ENCODE measurements at places on chromosomes 3 and 15.
A peak's percentile ranks its signal among the peaks of the same experiment; 100 is the strongest.

- DNase-seq = no peak
Observed at GRCh38 chr3:197540961-197541377, 14.8 kb downstream of the BDH1 start.

GRCh38 chr3:142447852-142448823, at the start of gene XRN1:
TSS of gene XRN1 (minus strand) at chr3:142448037. CDS start at chr3:142447944, 93 bp downstream.
- peak; percentile 92 for DNase-seq

DNA sequence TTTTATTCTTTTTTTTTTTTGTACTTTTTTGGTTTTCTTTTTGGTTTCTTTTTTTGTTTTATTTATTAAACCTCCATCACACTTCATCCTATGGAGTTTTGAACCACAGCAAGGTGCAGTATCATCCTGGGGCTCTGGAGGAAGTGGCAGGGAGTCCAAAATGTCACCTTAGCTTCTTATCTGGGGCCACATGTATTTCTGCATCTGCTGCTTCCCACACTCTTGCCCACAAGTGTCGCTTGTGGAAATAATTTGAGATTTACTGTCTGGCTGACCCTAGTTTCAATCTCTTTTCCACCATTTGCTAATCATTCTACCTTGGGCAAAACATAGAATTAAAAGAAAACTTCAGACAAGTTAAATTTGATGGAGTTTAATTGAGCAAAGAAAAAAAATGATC, 6.4 kb downstream of the OPA1 start:
- DNase-seq = no peak

GRCh38 chr3:194223951-194224350, 88.0 kb downstream of the HES1 start:
- DNase-seq = no peak

- no peak for DNase-seq
Observed at GRCh38 chr3:30302027-30302426, 304.4 kb upstream of the TGFBR2 start.

GRCh38 chr3:148943506-148944205, 47.7 kb upstream of the GYG1 start:
- DNase-seq = no peak

DNA sequence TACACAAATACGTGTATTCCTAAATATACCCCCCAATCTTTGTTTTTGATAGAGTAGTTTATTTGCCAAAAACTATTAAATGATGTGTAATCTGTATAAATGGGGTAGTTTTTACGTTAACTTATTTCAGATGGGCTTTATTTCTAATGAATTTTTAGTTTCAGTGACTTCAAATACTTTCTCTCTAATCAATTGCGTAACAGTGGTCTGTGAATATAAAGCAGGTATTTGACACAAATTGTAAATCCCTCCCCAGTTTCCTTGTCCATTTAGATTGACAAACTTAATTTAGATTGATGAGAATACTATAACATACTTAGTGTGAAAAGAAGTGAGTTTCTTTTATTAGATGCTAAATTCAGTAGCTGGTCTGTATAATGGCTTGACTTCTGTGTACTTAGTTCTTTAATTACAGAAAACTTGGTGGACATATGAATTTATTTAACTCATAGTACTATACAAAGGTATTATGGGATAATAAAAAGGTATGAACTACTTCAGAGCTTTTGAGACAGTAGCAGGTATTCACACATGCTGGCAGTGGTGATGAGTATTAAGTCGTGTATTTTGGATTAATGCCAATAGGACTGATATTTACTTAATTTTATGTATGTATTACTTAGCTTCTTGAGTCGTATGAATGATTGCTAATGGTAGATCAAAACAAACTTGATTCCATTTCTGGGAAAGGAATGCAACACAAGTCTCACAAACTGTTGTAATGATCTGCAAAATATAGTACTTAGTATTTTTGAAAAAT, 81.6 kb downstream of the STT3B start:
- no peak for DNase-seq

- DNase-seq = no peak
Observed at GRCh38 chr3:108300103-108300849, 3.9 kb downstream of the HHLA2 start.

GRCh38 chr3:55416331-55416821, 70.7 kb downstream of the WNT5A start:
- no peak for DNase-seq

DNA sequence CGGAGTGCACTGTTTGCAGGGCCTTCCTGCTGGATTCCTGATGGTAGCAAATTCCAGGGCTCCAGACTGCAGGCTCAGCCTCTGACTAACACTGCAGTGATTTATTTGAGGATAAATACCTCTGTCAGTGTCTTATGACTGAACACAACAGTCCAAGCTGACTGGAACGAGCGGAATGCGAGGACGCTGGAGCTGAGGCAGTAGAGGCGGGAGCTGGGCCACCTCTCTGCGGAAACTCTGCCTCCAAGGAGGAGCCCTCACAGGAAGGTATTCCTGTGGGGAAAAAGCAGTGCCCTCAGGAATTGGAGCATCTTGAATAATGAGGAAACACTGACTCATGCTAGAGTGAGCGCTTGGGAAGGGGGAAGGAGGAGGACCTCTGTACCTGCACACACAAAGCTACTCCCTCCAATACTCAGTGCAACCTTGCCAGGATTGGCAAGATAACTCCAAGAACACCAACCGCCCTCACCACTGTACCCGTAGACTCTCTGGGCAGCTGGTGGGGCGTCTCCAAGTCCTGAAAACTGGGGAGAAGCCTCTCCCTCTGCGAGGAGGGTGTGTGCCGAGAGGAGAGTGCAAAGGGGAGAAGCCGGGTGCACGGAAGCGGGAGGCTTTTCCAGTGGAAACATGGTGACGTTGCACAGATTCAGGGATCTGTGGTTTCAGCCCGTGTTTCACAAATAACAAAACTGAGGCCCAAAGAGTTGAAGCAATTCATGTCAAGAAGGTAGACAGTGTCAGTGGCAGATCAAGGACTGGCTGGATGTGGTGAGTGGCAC, 43.0 kb downstream of the VGLL4 start:
- no peak for DNase-seq

GRCh38 chr3:46866720-46867549, 3.7 kb upstream of the MYL3 start:
- peak; percentile 86 for DNase-seq

- DNase-seq = no peak
Observed at GRCh38 chr15:68442041-68442440, 10.1 kb upstream of the ITGA11 start.

- no peak for DNase-seq
Observed at GRCh38 chr3:171320750-171321558, 139.3 kb downstream of the TNIK start.

DNA sequence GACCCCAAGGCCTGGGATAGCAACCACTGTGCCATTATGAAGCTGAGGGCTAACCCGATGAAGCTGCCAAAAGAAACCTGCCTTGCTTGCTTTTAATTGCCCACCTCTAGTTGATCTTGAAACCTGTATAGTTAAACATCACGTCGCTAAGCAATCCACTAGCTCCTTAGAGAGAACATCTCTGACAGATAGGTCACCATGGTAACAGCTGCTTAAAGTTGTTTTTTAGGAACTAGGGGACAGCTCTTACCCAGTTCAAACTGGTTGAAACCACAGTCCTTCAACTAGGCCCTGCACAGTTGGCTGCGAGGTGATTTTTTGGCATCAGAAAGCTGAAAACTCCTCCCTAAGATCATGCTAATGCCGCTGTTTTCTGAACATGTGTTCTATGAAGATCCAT, 135.7 kb downstream of the EBLN2 start:
- no peak for DNase-seq

- no peak for DNase-seq
Observed at GRCh38 chr3:50352781-50353180, 2.1 kb downstream of the CYB561D2 start.

DNA sequence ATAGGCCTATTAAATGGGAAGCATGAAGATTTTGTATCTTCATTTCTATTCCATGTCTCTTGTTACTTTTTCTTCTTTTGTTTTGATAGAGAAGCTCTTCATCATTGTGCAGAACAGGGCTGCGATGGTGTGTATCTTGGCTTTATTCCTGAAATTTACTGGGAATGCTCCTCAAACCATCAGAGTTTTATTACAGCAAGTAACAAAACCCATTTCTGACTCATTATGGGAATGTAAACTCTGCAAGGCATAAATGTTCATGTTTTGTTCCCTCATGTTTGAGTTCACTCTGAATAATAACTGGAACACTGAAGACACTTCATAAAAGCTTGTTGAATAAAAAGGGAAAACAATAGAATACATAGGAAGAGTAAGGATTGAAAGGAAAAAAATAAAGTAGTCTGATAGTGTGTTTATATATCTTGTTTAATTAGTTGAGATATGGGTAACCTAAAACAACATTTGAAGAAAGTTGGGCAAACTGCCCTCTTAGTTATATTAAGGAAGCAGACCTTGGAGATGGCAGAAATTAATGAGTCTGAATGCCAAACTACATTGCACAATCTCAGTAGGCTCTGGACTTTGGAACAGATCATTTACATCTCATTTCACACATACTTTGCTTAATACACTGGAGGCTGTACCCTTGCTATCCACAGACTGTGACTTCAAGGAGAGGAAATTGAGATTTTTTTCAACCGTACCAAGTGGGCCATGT, 521.5 kb downstream of the GRM7 start:
- DNase-seq = no peak

- peak; percentile 68 for DNase-seq
Observed at GRCh38 chr15:66862940-66863335, 160.9 kb downstream of the SMAD6 start.

DNA sequence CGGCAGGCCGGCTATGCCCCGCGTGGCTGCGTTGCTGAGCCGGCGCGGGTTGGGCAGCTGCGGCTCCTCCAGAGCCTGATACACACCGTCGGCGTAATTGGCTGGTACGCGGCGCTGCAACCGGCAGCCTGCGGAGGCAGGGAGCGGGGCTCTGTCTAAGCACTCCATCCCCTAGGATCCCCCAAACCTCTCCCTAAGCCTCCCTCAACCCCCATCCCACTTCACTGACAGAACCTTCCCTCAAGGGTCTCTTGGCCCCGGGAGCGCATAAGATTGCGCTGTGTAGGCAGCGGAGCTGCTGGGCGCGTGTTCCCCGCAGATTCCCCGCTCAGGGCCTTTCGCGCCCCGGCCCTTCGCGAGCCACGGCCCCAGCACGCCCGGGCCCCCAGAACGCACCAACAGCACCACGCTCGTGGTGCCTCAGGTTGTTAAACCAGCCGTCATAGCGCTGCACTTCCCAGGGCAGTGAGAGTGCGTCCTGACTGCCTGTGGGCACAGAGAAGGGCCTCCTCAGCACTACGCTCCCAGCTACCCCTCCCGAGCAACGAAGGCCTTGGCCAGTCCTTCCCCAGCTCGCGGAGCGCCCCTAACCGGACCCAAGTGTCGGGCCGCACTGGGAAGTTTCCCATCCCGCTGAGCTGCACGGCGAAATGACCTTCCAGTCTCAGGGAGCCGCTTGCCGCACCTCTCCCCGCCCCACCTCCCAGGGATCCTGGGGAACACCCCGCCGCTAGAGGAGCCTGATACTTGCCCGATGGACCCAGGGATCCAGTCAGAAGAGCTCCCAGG, 1.2 kb downstream of the DUOX2 start:
- no peak for DNase-seq

DNA sequence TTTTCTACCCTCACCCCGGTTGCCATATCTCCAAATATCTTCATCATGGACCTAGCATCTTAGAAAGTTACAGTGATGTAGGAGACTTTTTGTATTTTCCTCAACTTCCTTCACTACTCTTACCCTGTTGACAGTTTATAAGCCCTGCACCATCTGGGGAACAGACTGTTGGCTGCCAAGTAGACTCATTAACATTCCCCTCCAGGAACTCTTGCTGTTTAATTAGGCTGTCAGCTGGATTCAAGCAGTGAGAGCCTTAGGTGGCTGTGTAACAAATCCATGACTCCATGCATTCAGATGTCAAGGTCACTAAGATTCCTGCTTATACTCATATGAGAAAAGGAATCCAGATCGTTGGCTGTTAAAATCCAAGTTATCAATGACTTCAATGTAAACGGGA, 198.3 kb downstream of the NAALADL2 start:
- DNase-seq = no peak

- DNase-seq = no peak
Observed at GRCh38 chr3:68984011-68984530, 29.4 kb downstream of the EOGT start.
